ENCODE measurements at places on chromosomes 5 and 9.

DNA sequence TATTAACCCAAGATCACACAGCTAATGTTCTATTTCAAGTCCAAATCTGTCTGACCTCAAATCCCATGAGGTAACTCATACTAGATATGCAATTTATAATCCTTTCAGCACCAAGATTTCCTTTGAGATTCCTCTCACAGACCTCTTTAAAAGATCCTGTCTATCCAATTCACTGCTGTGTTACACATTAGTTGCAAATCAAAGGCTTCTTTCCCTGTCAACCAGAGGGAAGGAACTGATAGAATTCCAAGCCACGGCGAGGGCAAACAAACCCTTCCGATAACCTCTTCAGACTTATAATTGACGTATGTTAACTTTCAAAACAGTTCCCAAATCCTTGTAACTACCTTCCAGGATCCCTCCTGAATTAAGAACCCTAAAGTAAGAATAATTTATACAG, 168.9 kb downstream of the DRD1 start:
- no peak for DNase-seq

GRCh38 chr5:40483316-40483715, 196.4 kb upstream of the PTGER4 start:
- no peak for DNase-seq

DNA sequence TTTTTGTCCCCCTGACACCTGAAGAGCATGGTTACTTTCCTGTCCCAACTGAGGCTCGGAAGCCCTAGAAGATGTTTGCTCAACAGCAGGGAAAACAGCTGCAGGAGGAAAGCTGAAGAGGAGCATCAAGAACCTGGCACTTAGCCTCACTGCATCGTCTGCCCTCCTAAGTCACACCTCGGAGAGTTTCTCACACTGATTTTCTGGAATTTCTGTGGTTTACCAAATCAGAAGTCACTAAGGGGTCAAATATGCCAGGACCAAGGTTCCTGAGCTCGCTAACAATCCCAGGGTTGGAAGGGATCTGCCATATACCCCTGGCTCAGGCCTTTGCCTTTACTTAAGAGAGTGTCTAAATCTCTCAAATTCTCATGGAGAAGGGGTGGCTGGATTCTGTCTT, 5.3 kb downstream of the IL12B start:
- DNase-seq = no peak

GRCh38 chr9:76737154-76737902, 26.9 kb upstream of the PCA3 start:
- DNase-seq = peak; percentile 36

DNA sequence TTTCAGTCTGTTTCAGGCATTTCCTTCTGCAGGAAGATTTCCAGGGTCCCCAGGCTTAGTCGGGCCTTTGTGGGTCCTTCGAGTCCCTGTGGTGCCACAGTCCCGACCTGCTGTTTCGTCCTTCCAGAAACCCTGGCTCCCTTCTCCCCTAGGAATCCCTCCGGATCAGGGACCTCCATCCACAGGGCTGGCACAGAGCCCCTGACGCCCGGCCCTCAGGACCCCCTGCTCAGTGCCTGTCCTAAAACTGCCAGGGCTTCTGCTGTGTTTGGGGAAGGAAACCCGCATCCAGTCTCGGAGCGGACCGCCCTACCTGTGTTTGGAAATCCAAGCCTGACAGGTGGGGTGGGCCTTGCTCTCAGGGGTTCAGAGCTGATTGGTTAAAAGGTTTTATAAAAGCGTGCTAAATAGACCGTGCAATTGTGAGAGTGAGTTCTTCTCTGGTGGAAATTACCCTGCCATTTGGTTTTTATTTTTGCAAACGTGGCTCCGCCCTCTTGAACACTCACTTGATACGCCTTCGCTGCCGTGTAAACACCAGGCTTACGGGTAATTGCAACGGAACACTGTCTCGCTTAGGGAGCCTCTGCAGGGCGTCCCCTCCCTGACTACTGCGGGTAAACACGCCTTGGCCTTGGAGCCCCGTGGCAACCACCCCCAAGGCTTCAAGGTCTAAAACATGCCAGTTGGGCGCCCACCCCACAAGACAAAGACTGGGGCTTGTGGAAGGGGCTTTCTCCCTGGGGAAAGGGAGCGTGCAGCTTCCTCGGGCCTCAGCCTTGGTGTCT, 121.2 kb downstream of the PHF2 start:
- no peak for DNase-seq

DNA sequence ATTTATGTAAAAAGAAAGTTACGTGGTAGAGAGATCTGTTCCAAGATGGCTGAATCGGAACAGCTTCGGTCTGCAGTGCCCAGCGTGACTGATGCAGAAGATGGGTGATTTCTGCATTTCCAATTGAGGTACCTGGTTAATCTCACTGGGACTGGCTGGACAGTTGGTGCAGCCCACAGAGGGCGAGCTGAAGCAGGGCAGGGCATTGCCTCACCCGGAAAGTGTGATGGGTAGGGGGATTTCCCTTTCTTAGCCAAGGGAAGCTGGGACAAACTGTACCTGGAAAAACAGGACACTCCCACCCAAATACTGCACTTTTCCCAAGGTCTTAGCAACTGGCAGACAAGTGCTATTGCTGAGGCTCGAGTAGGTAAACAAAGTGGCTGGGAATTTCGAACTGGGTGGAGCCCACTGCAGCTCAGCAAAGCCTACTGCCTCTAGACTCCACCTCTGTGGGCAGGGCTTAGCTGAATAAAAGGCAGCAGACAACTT, 13.1 kb upstream of the HSD17B4 start:
- no peak for DNase-seq

DNA sequence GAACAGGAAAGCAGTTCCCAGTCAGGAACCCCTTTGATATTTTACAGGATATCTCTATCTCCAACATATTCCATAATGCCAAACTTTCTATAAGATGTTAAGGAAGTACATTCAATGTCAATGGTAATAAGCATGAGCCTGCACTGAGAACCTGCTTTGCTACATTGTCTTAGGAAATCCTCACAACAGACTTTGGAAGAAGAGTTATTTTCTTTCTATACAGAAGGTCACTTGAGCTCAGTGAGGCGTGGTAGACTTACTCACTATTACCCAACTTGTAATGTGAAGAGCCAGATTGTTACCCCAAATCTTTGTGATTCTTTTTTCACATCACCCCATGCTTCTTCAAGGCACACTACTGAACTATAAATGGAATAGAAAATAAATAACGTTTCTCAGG, 435.9 kb downstream of the DNAH5 start:
- DNase-seq = no peak

DNA sequence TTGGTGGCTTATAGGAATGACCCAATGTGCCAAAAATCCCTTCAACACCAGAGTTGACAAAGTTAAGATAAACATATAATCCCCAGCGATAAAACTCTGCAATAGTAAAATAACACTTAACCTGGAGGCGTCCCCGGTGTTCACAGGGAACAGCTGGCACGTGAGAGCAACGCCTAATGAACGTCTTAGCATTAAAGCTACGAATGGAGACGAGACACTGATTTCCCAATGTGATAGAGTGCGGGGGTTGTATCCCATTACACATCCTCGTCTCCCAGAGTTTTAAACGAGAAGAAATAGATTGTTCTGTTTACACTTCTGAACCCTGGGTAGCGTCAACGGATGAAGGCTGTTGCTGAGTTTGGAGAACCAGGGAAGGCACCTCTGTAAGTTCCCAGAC, 57.6 kb downstream of the PTCH1 start:
- DNase-seq = no peak

GRCh38 chr5:156473269-156473908, 146.4 kb downstream of the SGCD start:
- DNase-seq = no peak

DNA sequence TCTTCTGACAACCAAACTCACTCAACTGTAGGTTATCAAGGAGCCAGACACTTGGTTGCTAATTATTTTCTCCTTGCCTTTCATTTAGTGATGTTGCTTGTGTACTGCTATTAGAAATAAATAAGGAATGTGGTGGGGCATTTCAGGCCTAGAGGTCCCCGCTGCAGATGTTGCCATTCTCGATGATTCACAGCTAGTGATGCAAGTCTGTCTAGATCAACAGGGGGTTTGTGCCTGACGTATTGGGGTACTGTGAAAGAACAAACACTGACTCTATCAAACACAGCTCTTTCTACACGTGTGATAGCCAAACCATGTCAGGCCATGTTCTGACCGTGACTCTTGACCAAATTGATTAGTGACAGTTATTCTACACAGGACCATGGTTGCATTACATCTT, 144.7 kb downstream of the OSTF1 start:
- no peak for DNase-seq

- no peak for DNase-seq
Measured at GRCh38 chr5:77987331-77987730, 211.2 kb upstream of the TBCA start.

GRCh38 chr9:84818791-84819190, 149.3 kb downstream of the NTRK2 start:
- DNase-seq = no peak

GRCh38 chr9:86767373-86767772, 179.9 kb downstream of the GAS1 start:
- DNase-seq = no peak

GRCh38 chr5:74493411-74493810, 147.1 kb downstream of the ENC1 start:
- DNase-seq = no peak

DNA sequence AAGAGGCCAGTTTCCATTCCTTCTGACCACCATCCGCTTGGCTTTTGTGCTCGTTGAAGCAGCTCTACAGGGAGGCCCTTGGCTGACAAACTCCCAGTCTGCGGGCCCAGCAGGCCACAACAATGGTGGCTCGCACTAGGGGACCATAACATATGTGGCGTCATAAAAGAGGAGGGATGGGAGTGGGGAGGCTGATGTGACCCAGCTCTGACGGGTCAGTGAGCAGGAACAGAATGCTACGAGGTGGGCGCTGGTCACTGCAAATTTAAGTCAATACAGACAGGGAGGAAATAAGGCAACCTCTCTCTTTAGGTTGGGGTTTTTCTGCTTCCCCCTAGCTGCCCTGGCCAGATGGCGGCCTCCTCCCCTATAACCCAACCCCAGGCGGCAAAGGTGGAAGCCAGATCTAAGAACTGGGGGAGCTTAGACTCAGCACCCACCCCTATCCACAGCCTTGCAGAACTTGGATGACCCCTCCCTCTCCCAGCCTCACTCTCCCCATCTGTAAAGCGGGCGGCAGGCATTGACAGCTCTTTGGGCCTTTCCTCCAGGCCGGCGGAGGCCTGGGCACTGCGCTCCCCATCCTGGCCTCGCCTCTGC, 778 bp downstream of the FRRS1L start:
- DNase-seq = no peak

DNA sequence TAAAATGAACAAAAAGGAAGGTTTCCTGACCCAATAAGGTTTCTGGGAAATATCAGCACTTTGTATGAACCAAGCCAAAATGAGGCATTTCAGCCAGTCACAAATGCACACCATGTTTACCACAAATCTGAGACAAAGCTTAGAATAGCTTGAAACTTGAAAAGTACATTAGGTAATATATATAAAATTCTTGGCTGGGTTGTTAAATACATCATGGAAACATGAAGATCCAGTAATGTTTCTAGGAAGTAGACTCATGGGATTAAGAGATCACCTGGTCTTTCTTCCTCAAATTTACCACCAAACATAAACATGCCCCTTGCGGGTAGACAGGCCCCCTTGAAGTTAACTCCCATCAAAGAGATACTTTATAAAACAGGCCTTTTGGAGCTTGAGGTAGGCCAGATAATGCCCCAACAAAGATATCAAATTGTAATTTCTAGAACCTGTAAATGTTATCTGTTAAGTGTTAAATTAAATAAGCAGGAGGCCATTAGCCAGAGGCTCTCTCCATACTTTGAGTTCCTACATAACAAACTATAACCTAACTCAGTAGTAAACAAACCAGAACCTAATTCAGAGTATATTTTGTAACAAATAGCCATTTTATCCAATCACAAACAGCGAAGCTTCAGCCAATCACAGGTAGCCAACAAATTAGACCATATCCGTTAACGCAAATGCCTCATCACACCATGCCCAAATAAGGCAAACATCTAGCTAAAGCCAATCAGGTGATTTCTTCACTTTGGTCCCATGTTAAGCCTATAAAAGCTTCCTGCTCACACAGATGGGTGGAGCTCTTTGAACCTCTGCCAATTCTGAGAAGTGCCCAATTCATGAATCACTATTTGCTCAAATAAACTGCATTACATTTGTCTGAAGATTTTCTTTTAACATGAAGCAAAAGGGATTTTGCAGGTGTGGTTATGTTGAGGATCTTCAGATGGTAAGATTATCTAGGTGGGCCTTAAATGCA, 127.9 kb upstream of the TARS1 start:
- no peak for DNase-seq

- DNase-seq = no peak
Measured at GRCh38 chr5:15604986-15605385, 105.0 kb downstream of the FBXL7 start.

GRCh38 chr5:96901384-96901783, 25.1 kb downstream of the ERAP2 start:
- DNase-seq = no peak

GRCh38 chr5:65704621-65705239, 17.2 kb downstream of the SGTB start:
- DNase-seq = no peak

GRCh38 chr9:122822056-122822455, 6.3 kb downstream of the PDCL start:
- no peak for DNase-seq

DNA sequence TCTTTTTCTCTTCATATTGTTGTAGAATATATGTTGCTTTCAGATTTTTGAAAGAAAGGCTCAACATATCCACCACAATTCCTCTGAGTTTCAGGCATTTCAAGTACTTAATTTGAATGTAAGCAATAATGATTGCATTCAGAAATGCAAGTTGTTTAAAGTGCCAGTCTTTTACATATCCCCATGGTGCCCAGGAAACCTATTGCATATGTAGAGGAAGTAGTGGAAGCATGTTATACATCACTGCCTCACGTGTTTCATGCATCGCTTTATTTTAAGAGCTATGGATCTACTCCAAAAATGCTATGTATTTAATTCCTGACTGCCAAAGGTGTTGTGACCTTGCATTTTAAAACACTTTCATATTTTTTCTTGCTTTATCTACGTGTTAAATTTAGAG, 28.1 kb downstream of the CPEB4 start:
- no peak for DNase-seq

DNA sequence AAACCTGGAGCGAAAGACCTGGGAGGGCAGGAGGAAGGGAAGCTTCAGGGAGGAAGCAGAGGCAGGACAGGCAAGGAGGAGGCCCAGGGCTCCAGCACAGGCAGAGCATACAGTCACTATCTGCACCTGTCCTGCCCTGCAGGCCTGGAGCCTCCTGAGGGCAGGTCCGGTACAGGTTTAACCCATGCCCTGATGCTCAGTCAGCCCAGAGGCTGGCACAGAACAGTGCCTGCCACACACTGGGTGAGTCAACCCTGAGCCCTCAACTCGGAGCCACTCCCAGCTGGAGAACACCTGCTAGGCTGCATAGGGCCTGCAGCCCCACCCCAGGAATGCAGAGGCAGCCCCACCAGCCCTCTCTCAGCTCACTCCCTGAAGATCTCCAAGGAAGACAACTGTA, 161.5 kb upstream of the PHYKPL start:
- DNase-seq = no peak
